ENCODE measurements at places on chromosomes 1 and 21.

GRCh38 chr1:32992489-32993323 is 28.1 kb upstream of the RNF19B start:
- peak; percentile 93 for DNase-seq

DNA sequence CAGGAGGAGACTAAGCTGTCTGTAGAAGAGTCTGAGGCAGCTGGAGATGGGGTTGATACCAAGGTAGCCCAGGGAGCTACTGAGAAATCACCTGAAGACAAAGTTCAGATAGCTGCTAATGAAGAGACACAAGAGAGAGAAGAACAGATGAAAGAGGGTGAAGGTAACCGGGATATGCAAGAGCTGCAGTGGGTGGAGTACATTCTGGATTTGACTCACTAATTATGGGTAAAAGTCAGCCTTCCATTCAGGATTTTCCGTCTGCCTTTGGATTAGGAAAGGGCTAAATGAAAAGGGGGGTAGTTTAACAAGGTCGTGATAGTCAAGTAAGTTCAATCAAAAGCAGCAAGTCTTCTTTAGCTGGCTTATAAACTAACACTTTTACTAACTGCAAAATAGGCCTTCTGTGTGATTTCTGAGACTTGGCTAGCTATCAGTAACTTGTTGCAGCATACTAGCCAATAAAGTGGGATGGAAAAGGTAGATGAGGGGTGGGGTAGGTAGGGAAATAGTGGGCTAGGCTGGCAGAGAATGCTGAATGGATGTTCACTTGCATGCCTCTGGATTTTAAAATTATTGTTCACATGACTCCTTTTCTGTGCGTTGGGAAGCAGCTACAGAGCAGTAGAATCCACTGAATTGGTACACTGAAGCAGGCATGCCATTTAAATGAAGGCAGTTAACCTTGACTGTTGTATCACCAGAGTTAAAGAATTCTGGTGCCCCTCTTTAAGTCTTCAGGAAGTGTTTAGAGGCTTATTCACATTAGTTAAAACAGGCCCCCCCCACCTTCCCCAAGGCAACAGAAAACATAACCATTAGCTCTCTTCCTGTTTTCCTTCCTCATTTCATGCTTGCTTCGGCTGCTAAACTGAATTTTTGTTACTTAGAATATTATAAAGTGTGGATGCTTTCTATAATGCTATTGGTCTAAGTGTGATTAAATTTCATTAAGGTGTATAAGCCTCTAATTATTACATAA is 15.4 kb downstream of the CCDC17 start:
- peak; percentile 70 for DNase-seq

DNA sequence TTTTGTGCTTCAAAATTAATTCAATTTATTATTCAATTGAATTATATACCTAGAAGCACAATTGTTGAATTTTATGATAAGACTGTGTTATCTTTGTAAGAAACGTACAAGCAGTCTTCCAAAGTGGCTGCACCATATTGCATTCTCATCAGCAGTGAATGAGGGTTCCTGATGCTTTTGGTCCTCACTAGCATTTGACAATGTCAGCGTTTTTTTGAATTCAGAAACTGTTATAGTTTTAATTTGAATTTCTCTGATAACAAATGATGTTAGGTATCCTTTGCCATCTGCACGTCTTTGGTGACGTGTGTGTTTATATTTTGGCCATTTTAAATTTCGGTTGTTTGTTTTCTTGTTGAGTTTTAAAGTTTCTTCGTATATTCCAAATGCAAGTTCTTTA is 553.0 kb upstream of the ZP4 start:
- DNase-seq = no peak

- no peak for DNase-seq
These were observed 190.6 kb upstream of the SAMSN1 start for GRCh38 chr21:14736672-14737071.

DNA sequence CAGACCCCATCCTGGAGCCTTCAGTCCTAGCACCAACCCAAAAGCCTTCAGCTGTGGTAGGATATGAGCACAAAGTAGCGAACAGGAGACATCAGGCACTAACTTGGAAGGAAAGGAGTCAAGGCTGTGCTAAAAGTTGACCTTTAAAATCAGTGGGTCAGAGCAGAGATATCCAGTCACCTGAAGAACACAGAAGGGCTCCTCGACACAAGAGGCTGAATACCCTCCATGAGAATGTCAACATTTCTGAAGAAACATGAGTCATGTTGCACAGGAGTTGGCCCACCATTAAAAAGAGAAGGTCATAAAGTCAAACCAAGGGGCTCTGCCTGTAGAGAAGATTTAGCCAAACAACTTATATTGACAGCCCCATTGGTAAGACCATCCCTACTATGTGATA is 172.5 kb downstream of the PLPP3 start:
- DNase-seq = no peak

GRCh38 chr1:26781206-26781825 is 6.4 kb upstream of the PIGV start:
- DNase-seq = no peak

- DNase-seq = no peak
These were observed 48.0 kb downstream of the BACH1 start for GRCh38 chr21:29346771-29347170.

DNA sequence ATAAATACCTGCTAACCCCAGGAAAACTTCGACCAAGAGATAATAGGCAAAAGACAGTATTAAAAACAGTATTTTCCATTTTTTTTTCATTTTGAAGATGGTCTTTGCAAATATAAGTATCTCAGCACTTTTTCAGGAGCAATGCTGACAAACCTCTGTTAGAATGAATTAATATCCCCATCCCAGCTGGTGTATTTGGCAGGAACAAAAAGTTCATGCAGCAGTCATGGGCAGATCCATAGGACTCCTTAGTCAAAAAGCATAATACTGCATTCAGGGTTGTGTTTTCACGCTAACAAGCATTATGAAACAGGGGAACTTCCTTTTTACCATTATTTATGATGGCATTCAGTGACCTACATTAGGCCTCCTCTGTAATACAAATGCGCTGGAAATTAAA is 344.0 kb downstream of the ST6GALNAC3 start:
- DNase-seq = no peak

DNA sequence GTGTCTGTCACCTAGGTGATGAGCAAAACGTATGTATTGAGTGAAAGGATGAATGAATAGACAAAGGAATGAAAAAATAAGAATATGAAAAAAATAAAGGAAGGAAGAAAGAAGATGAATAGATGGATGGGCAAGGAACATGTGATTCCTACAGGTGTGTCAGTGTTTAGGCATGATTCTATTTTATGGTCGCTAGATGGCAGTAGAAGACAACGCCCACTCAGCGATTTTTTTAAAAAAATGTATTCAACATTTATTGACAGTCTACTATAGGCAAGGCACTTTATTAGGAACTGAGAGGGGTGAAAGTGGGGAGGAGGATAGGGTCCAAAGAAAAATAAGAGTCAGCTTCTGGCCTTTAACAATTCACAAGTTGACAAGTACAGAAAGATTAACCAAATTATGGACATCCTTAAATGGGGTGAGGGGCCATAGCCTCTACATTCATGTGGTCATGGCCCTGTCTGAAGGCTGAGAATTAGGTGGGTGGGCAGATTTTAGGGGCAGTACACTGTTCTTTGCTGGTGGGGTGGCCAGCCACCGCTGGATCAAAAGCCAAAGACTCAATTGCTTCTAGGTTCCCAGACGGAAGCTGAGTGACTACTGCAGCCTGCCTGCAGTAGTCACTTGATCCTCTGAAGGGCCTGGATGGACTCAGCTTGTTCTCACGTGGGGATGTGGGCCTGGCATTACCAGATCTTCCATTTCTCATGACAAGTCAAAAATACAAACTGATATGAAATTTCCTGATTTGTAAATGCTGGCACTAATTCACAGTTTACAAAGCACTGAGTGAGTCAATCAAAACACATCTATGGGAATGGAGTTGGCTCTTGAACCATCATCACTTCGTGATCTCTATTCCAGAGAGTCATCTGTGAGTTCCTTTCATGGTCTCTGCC is 83.9 kb downstream of the FASLG start:
- peak; percentile 66 for DNase-seq

DNA sequence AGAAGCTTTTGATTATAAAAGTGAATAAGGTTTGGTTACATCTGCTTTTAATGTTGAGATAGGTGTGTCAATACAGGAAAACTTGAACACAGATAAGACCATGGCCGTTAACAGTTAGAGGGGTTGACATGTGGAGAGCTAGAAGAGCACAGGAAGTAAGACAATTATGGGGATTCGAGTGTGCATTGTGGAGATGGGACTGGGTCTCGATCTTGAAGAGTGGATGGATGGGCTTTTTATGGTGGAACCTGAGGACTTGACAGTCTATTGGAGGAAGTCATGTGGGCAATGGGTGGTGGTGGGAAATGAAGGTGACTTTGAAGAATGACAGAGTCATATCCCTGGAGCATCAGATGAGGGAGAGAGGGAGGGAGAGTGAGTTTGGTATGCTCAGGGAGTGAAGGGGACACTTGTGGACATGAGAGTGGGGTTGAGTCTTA is 12.1 kb downstream of the DYRK1A start:
- DNase-seq = peak; percentile 71

DNA sequence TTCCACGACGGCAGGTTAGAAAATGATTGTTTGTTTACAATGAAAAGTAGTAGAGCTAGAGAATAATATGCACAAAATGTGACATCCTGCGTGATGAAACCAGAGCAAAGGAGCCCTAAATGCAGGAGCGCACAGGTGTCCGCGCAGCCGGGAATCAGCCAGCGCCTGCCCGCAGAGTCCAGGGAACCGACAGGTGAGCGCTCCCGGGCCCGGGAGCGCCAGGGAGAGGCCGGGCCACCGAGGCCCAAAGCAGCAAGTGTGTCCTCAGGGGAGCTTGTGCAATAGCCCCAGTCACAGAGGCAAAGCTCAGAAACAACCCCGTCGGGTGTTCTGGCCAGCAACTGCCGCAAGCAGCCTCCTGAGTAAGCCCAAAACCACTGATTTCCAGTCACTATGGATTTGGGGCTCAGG is 789 bp upstream of the GALE start:
- DNase-seq = peak; percentile 28

DNA sequence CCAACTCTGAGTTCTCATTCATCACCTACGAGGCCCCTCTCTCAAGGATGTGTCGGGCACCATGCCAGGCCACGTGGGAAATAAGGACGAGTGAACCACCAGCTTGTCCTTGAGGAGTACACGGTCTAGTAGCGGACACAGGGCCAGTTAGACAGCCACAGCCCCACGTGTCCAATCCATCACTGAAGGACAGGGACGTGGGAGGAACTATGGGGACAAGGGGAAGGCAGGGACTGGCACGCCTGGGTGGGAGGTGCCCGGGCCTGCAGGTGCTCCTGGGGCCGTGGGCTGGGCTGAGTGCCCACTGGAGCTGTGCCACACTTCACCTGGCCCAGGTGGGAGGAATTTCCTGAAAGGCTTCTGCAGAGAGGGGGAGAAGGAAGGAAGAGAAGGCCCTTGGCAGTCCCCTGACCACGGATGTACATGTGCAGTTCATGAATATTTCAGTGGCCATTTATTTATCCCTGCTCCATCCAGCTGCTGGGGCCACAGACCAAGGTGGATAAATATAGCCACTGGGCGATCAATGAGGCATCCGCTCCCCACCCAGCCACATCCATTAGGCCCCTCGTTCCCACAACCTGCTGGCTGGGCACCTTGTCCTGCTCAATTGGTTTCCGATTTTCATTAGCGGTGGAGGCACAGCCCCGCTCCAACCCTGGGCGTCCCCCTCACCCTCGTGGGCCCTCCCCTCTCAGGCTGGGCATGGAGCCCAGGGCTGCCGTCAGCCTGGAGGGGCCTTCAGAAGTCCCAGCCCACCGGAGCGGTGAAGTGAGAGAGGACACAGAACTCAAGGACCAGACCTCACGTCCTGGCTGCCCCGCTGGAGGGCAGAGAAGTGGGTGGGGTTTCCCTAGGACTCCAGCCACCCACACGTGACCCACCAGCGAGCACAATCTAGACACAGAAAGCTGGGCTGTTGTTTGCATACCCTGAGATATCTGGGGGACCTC is 59.5 kb downstream of the CASZ1 start:
- no peak for DNase-seq

DNA sequence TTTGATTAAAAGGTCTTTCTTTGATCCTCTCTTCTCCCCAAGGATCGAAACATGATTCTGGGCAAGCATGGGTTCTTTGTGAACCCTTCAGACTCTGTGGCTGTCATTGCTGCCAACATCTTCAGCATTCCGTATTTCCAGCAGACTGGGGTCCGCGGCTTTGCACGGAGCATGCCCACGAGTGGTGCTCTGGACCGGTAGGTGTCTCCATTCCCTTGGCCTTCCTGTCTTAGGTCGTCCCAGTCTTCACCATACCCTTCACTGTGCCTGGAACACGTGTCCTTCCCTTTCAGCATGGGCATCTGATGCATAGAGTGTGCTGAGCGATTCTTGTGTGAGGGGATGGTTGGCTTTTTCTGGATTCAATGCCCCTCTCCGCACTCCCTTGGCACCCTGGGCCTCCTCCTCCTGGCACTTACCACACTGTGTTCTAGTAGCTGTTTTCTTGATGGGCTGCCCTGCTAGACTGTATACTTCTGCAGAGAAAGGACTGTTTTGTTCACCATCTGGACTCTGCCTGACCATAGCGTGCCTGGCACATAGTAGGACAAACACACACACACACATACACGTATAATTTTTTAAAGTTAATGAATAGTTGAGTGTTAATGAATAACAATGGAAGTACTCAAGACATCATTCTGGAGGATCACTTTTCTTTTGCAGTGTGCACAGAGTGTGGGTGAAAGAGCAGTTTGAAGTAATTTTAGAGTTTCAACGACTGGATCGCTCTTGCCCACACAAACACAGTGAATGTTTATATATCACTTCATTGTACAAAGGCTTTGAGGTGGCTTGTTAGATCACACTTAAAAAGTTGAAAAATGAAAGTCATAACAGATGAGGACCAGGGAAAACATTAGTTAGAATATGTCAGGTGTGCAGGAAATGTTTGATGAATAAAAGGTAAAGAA is 43.2 kb downstream of the PGM1 start:
- no peak for DNase-seq

DNA sequence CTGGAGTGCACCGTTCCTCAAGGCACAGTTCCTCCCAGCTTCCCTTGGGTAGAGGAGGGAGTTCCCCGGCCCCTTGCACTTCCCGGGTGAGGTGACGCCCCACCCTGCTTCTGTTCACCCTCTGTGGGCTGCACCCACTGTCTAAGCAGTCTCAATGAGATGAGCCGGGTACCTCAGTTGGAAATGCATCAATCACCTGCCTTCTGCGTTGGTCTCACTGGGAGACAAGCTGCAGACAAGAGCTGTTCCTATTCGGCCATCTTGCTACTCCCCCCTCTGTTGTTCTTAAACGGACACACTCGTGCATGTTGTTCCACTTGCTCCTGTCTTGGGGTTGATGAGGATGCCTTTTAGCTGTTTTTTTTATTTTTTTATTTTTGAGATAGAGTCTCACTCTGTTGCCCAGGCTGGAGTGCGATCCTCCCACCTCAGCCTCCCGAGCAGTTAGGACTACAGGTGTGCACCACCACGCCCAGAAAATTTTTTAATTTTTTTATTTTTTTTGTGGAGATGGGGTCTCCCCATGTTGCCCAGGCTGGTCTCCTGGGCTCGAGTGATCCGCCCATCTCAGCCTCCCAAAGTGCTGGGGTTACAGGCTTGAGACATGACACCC is 3.0 kb upstream of the MORC3 start:
- DNase-seq = no peak

GRCh38 chr1:243819438-243819839 is 30.6 kb downstream of the AKT3 start:
- DNase-seq = no peak

GRCh38 chr1:221874285-221875003 is 132.6 kb upstream of the DUSP10 start:
- DNase-seq = no peak

- DNase-seq = no peak
These were observed 238.3 kb downstream of the HLX start for GRCh38 chr1:221117548-221117951.

All from hematopoietic multipotent progenitor cell treated with erythropoietin and hydrocortisone succinate and interleukin-3 and kit ligand, for 4 days (in vitro differentiated cells).